ENCODE measurements at places on chromosomes 5 and 9.

DNA sequence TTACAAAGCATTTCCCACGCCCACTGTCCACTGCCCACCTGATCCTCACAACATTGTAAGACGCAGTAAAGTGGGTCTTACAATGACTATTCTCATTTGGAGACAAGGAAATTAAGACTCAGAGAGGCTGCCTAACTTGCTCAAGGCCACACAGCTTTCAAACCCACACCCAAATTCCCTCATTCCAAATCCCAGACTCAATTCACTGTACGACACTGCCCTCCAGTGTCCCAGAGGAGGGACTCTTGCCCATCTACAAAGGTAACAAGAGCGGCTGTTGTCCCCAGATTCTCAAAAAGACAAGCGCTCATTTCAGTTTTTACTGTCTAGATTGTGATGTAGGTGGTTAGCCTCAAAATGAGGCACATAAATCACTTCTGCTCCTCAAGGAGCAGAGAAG is 184.6 kb downstream of the ACTL7B start:
- no peak for DNase-seq

DNA sequence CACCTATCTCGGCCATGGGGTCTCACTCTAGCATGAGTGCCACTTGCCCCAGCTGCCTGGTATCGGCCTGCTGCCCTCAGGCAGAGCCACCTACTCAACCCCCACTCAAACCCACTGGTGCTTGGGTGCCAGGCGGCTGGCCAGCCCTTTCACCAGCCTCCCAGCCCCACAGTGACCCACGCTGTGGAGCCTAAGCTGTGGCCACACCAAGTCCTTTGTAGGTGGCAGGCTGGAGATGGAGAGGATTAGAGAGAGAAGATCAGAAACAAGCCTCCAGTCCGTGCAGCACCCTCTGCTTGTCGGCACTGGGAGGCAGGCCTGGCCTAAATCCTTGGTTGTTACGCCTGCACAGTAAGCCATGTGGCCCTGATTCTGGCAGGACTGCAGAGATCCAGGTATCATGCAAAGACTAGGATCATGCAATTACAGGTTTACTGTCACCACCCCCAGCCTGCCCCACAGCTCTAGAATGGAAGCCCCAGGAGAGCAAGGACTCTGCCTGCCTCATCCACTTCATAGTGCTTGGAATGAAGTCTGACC is 171.7 kb downstream of the COL23A1 start:
- no peak for DNase-seq

DNA sequence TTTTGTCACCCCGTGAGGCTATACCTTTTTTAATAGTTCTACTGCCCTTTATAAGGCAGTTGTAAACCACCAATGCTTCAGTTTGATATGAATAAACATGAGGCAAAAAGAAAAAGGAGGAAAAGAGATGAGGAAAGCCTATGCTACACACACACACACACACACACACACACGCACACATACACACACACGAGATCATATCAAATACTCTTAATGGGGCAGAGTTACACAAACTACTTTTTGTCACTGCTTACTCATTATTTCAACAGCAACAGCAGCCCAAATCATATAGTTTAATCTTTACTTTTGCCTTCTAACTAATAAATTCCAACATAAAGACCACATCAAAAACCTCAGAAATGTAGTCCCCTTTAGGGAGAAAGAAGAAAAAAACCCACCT is 116.8 kb upstream of the PAM start:
- no peak for DNase-seq

- no peak for DNase-seq
Observed at GRCh38 chr9:121648799-121649198, 2.6 kb upstream of the DAB2IP start.

DNA sequence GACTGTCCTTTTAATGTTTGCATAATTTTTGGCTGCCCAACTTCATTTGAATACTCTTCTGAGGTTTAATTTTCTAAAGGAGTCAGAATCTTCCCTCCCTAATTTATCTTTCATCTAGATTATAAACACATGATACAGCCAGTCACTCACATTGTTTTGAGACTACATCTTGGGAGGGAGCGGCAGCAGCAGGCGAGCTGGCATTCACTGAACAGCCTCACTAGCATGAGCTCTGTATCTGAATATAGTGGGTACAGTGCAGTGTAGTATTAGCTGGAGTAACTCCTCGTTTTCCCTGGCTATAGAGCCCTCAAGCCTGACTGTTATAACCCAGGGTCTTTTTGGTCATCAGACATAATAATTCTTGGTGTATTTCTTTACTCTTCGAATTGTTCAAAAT is 969.2 kb upstream of the COX7C start:
- DNase-seq, result no peak

- no peak for DNase-seq
Observed at GRCh38 chr9:86706391-86706790, 240.9 kb downstream of the GAS1 start.

GRCh38 chr9:26341545-26341944 is 551.1 kb downstream of the CAAP1 start:
- DNase-seq, result no peak

DNA sequence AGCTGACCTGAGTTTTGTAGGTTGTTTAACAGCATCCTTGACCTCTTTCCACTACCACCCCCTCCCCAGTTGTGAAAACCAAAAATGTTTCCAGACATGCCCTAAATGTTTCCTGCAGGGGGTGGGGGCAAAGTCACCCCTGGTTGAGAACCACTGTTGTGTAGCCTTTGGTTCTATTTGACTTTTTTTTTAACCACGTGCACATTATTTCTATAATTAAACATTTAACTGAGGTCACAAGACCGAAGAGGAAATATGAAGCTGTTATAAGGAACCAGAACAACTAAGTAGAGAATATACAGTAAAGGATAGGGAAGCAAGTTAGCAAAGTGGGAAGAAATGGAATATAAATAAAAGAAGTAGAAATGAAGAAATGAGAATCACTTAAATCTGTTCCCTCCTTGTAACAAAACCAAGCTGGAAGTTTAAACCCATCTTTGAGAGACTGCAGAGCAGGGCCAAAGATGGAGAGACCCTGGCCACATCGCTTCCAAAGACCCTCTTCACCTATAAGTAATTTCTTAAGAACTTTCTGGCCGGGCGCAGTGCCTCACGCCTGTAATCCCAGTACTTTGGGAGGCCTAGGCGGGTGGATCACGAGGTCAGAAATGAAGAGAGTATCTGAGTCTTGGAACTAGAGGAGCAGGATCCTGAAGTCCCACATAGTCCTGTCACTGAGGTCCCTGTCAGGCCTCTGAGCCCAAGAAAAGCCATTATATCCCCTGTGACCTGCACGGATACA is 14.4 kb downstream of the SIT1 start:
- no peak for DNase-seq

DNA sequence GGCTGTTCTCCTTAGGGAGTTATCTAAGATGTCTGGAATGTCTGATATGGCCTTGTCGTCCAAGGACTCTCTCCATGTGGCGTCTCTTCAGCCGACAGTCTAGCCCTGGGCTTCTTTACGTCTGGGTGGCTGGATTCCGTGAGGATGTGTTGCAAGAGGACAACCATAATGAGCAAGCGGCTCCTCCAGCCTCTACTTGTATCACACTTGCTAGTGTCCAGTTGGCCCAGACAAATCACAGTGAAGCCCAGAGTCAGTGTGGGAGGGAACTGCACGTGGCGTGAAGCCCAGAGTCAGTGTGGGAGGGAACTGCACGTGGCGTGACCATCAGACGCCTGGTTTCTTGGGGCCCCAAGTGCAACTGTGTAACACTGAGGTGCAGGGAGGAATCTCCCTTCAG is 61.1 kb downstream of the COL23A1 start:
- no peak for DNase-seq

GRCh38 chr5:36744773-36745589 is 131.6 kb upstream of the NIPBL start:
- DNase-seq, result peak; percentile 54

- no peak for DNase-seq
Observed at GRCh38 chr9:87199278-87199677, 252.0 kb upstream of the GAS1 start.

- DNase-seq, result no peak
Observed at GRCh38 chr9:91341258-91341746, 20.4 kb downstream of the AUH start.

DNA sequence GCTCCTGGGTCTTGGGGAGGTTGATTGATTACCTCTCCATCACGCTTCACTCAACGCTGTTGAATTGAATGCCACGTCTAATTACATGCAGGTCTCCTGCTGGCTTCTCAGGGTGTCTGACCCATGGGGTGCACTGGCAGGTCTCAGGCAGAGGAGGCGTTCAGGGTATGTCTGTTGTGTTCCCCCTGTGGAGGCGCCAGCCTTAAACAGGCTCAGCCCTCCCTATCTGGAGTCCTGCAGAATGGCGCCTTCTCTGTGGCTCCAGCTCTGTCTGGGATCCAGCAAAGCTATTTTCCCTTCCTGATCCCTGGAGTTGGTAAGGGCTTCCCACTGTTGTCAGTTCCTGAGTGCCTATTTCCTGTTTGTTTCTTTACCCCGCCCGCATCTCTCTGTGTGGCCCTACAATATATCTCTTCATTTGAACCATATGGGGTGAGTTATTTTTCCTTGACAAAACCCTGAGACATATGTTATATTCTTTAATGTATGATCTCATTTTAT is 150.0 kb downstream of the NTRK2 start:
- no peak for DNase-seq

GRCh38 chr5:851553-851952 is 767 bp upstream of the ZDHHC11 start:
- DNase-seq, result no peak

DNA sequence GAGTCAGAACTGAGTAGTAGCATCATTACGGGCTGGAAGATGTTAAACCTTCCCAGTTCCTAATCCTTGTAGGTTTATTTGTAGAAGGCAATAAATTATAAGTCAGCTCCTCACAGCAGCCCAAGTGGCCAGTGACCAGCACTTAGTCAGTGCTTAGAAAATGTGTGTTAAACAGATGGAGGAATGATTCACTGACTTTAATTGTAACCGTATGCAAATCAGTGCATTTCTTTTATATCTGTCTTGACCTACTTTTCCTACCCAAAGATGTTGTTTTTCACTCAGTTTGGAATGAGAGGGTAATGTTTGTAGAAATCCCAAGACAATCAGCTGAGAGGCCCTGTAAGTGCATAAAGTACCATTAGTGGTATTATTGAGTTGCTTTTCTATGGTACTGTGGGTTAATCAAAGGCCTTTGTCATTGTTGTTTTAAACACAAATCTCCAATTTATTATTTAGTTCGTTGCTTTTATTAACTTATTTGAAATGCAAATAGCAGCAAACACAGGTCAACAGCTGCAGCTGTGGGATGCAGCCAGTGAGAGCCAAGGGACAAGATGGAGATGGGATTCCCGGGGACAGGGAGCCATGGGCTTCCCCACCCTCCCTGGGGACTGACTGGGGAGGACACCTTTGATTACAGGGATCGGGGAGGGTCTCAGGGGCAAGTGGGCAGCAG is 49.8 kb downstream of the MAP1B start:
- DNase-seq, result no peak

GRCh38 chr5:98111686-98112085 is 661.8 kb upstream of the RGMB start:
- no peak for DNase-seq

DNA sequence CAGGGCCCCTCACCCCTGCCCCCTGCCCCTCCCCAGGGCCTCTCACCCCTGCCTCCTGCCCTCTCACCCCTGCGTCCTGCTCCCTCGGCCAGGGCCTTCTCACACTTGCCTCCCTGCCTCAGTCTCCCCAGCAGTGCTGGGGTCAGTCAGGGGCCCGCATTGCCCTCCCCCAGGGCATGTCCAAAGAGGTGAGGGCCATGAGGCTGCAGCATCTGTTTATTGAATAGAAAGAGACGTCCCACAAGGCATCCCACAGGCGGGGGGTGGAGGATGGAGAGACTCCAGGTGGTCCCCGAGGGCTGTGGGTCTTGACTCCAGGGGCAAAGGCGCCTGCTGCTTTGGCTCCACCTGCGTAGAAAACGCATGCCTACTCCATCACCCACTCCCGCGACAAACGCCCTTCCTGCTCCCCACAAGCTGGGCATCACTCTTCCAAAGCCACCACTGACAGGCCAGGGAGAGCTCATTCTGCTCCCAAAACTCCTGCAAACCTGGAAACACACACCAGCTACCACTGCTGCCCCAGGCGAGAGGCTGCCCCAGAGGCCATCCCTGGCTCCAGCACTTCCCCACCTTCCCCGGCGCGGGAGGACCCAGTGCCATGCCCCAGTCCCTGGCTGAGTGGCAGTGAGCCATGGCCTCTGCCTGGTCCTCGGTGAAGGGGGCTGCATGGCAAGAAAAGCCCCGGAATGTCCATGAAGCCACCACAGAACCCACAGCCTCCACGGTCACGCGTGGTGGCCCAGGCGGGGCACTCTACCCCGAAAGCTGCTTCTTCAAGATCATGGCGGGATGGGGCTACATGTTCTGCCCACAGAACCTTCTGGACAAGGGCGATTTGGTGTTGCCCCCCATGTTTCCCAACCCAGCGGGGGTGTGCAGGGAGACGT is 1.6 kb upstream of the LCN8 start:
- DNase-seq, result no peak

GRCh38 chr9:126700296-126700695 is 86.6 kb downstream of the LMX1B start:
- no peak for DNase-seq

GRCh38 chr9:124829334-124829669 is 24.0 kb upstream of the WDR38 start:
- DNase-seq, result no peak

DNA sequence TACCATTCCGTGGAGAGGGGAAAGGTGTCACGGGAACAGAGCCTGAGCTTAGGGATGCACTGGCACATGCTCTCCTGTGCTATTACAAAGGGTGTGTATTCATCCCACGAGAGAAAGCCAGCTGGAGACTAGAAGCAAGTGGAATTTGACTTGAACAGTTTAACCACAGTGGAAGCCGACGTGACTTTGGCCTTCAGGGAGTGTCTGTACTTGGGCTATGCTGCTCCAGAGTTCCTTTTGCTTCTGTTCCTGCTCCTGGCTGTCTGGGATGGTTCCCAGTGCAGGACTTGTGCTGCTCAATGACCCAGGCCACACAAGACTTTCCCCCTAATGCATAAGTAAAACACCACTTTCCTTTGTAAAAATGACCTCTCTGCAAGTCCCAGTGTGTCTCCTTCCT is 7.9 kb upstream of the NFIL3 start:
- DNase-seq, result no peak

- DNase-seq, result no peak
Observed at GRCh38 chr9:134560206-134560605, 81.4 kb upstream of the COL5A1 start.

DNA sequence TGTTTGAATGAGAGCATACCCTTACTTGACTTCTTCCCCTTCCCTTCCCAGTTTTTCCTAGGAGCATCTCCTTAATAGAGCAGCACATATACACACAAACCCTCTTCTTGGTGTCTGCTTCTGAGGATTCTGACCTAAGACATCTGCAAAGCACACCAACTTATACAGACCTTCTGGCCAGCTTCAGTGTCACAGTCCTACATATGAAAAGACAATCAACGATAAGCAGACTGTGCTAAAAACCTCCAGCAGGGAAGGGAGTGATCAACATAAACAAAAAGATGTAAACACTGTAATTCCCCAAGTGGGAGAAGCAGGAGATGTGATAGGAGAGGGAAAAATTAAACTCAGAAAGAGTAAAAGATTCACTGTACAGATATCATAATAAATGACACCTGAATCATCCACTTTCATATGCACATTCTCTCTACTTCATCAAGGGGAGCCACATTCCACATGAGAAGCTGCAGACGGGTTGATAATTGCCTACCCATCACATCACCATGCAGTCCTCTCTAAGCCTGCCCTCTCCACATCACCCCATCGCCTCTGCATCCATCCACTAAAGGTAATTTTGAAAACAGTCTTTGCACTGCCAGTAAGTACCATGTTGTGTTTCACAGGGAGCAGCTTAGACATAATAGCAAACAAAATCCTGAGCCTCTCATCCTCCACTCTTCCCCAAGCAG is 13.0 kb downstream of the APBA1 start:
- DNase-seq, result no peak
